ENCODE measurements at places on chromosomes 12 and 14. TPM values are rescaled to one million over a fixed set of nuclear protein-coding genes. Genes with fewer than 3 reads are reported as not detected.

The ZFHX2 gene
- total RNA-seq = 2.2 TPM

The COX8C gene
- total RNA-seq = not detected

The PPP1R1A gene
- not detected for total RNA-seq

The OASL gene
- total RNA-seq = 0.86 TPM

The SLC38A6 gene
- 10.8 TPM for total RNA-seq

The GLIPR1L2 gene
- not detected for total RNA-seq

The FGD4 gene
- 1.8 TPM for total RNA-seq

The KRT82 gene
- not detected for total RNA-seq

The SLC39A5 gene
- 1.00 TPM for total RNA-seq

The OTOGL gene
- total RNA-seq = not detected

The CACNA2D4 gene
- total RNA-seq = 2.1 TPM

The CLEC4C gene
- total RNA-seq = 0.44 TPM

The CHD8 gene
- 133 TPM for total RNA-seq

The PIWIL1 gene
- not detected for total RNA-seq

The ZBTB39 gene
- 12.6 TPM for total RNA-seq

The CHGA gene
- not detected for total RNA-seq

The SIX4 gene
- total RNA-seq = not detected

The PLEKHD1 gene
- total RNA-seq = 0.24 TPM

The LHX5 gene
- not detected for total RNA-seq

The HEATR5A gene
- total RNA-seq = 13.2 TPM

The GLI1 gene
- 1.3 TPM for total RNA-seq

The PYGL gene
- not detected for total RNA-seq

The RASAL1 gene
- 4.9 TPM for total RNA-seq

The KNTC1 gene
- 64.0 TPM for total RNA-seq

The RNF212B gene
- total RNA-seq = not detected

The ADAM21 gene
- 0.12 TPM for total RNA-seq

The FGD6 gene
- 3.7 TPM for total RNA-seq

The MUCL1 gene
- total RNA-seq = not detected

The MDM1 gene
- total RNA-seq = 25.9 TPM

The CCDC85C gene
- 1.8 TPM for total RNA-seq

The KRT85 gene
- not detected for total RNA-seq

The CFAP251 gene
- total RNA-seq = 1.2 TPM

The ETFRF1 gene
- 17.6 TPM for total RNA-seq

The KERA gene
- total RNA-seq = not detected

The DUSP16 gene
- 1.1 TPM for total RNA-seq

The LYZ gene
- 5.3 TPM for total RNA-seq

The KRT73 gene
- not detected for total RNA-seq

The GSC gene
- total RNA-seq = not detected

The SLC6A15 gene
- not detected for total RNA-seq

The CABP1 gene
- total RNA-seq = 0.27 TPM

The TAC3 gene
- not detected for total RNA-seq

The CCT2 gene
- 211 TPM for total RNA-seq

The SLC48A1 gene
- total RNA-seq = 12.8 TPM

The NOXRED1 gene
- 0.27 TPM for total RNA-seq

The MIS18BP1 gene
- 47.1 TPM for total RNA-seq

The ERO1A gene
- total RNA-seq = 31.5 TPM

The TBK1 gene
- 32.6 TPM for total RNA-seq

The SMIM41 gene
- 0.24 TPM for total RNA-seq
